Fibroblast of lung (primary cell): ENCODE measurements at places on chromosomes 5 and 9. TPM values are rescaled to one million over a fixed set of nuclear protein-coding genes. Genes with fewer than 3 reads are reported as not detected.

BTNL3 gene
- total RNA-seq: not detected in 2 replicates

HTR4 gene
- not detected in 2 replicates for total RNA-seq

HOMER1 gene
- total RNA-seq: 6.8 and 8.7 TPM in 2 replicates

DMGDH gene
- 7.7 and 7.9 TPM in 2 replicates for total RNA-seq

AGXT2 gene
- not detected in 2 replicates for total RNA-seq

ANKRD34B gene
- not detected in 2 replicates for total RNA-seq

GBGT1 gene
- 3.3 and 4.1 TPM in 2 replicates for total RNA-seq

GFM2 gene
- total RNA-seq: 36.7 and 51.7 TPM in 2 replicates

MEF2C gene
- total RNA-seq: 5.4 and 12.2 TPM in 2 replicates

C1QTNF3 gene
- total RNA-seq: 1.0 and 1.2 TPM in 2 replicates

DNAI1 gene
- not detected in 2 replicates for total RNA-seq

PRLR gene
- 0.33 TPM in 1 of 2 replicates, not detected in the other for total RNA-seq

NSG2 gene
- not detected in 2 replicates for total RNA-seq

IFNA14 gene
- total RNA-seq: not detected in 2 replicates

ADAMTS19 gene
- 0.33 TPM in 1 of 2 replicates, not detected in the other for total RNA-seq

AHRR gene
- total RNA-seq: 6.2 and 26.4 TPM in 2 replicates

SLC46A2 gene
- not detected in 2 replicates for total RNA-seq

EIF4EBP3 gene
- total RNA-seq: 1.8 and 2.3 TPM in 2 replicates

GPBP1 gene
- 80.9 and 82.1 TPM in 2 replicates for total RNA-seq

MPDZ gene
- total RNA-seq: 59.1 and 66.9 TPM in 2 replicates

TAF11L10 gene
- not detected in 2 replicates for total RNA-seq

ITK gene
- total RNA-seq: 0.17 TPM in 1 of 2 replicates, not detected in the other

FOXD4L6 gene
- total RNA-seq: not detected in 2 replicates

CEMIP2 gene
- 45.6 and 46.2 TPM in 2 replicates for total RNA-seq

NR5A1 gene
- total RNA-seq: not detected in 2 replicates

OTP gene
- total RNA-seq: not detected in 2 replicates

SLC2A6 gene
- 5.6 and 9.1 TPM in 2 replicates for total RNA-seq

RMRP gene
- 67,954 and 162,287 TPM in 2 replicates for total RNA-seq

SPEF2 gene
- total RNA-seq: 5.9 and 6.9 TPM in 2 replicates

TAS2R1 gene
- not detected in 2 replicates for total RNA-seq

ELAVL2 gene
- under 0.01 and 0.26 TPM in 2 replicates for total RNA-seq
